ENCODE measurements at places on chromosomes 1 and 21. TPM values are rescaled to one million over a fixed set of nuclear protein-coding genes. Genes with fewer than 3 reads are reported as not detected.

DNA sequence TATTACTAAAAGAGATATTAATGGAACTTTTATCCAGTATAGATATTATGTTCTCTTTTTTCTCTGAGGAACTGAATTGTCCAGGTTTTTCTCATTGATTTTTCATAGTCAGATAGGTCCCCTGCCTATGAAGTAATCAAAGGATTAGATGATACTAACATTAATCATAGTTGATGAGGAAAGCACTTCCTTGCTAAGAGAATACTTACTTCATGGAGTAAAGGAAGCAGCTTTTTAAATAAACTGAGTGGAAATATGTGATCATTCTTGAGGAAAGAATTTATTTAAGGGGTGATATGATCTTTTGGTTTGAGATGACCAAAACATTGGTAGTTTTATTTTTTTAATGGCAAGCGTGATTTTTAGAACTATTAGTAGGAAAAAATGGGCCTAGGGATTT, 58.9 kb downstream of the SWT1 start:
- no peak for DNase-seq

- no peak for DNase-seq
These were observed 2.9 kb downstream of the ASAP3 start for GRCh38 chr1:23481026-23481597.

- DNase-seq = peak; percentile 70
These were observed 14.7 kb upstream of the CFAP126 start for GRCh38 chr1:161382214-161383019.

MYOCOS gene
- not detected for total RNA-seq

LRRIQ3 gene
- total RNA-seq = 0.55 TPM

DNA sequence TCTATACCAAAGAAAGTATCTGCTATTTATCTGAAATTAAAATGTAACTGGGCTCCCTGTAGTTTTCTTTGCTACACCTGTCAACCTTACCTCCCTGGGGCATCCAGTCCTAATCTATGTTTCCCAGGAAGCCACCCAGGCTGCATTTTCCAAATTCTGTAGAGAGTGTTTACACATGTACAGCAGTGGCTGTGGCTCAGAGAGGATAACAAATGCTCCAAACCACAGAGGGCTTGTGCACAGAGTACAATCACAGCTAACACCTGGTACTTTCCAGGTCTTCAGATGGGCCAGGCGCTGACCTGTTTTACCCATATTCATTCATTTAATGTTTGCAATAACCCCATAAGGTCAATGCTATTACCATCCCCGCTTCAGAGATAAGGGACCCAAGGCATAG, 146.5 kb upstream of the TNR start:
- DNase-seq = no peak

- DNase-seq = no peak
These were observed 83.8 kb downstream of the CAPZB start for GRCh38 chr1:19401535-19401889.

GRCh38 chr1:31664528-31664927, 19.9 kb upstream of the PEF1 start:
- no peak for DNase-seq

GRCh38 chr1:66480162-66480561, 53.8 kb upstream of the SGIP1 start:
- DNase-seq = no peak

DNA sequence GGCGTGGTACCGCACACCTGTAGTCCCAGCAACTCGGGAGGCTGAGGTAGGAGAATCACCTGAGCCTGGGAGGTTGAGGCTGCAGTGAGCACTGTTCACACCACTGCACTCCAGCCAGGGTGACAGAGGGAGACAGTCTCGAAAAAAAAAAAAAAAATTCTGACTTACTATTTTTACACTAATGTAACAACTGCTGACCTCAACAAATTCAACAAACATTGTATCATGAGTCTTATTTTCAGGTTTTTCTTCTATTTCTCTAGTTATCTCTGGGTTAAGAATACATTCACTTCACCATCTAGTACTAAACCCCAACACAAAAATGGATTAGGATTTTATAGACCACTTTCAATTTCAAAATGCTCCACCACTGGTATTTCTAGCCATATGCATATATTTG, 72.9 kb downstream of the UBR4 start:
- DNase-seq = no peak

- peak; percentile 62 for DNase-seq
These were observed 327.8 kb upstream of the FMN2 start for GRCh38 chr1:239763850-239764249.

DNA sequence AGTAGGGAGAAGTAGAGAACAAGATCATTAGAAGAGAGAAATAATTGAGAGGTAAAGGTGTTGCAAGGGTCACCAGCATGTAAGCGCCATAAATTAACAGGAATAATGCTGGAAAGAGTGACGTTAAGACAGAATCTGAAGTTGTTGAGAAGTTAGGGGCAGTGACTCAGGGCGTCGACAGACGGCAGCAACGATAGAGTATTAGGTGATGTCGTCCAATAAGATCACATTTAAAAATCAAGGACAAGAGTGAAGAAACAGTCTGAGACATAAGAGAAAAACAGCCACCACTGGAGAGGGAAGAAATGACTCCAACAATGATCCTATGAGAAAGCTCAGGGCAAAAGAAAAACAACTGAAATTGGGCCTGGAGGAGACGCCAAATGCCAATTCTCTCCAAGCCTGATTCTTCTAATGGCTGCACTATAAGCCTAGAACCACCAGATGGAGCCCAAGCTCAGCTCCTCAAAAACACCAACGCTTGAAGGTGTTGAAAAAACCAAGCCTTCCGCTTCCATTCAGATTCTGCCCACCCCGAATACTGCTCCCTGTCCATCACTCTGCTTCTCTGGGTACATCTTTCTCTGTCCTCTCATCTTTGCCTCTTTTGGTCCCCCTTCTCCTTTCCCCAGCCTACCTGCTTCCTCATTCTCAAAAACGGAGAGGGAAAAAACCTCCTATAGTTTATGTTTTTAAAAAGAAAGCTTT, 70.0 kb downstream of the LUZP1 start:
- peak; percentile 80 for DNase-seq

- DNase-seq = no peak
These were observed 4.1 kb downstream of the NOC2L start for GRCh38 chr1:954927-955326.

DNA sequence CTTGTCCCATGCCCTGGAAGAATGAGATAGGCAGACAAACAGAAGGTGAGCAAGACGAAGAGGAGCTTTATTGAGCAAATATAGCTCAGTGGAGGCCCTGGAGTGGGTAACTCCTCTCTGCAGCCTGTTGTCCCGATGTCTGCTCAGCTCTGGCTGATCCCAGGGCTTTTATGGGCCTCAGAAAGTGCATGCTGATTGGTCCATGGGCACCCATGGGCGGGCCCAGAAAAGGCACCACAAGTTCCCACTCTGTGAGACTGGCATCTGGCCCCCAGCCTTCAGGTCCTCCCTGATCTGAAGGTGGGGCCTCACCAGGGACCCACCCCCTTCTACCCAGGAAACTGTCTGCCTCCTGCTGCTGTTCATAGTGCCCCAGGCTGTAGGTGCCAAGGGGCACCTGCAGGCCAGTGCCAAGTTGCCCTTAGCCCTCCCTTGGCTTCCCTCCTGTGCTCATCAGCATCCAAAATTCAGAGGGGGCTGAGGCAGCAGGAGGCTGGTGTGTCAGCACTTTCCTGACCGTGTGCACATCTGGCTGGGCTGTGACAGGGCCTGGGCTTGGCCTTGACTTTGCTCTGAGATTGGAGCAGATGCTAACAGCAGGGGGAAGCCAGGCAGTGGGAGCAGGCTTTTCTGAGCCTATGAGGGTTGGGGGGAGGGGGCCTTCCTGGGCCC, 35.4 kb downstream of the ACTL8 start:
- DNase-seq = no peak

GRCh38 chr1:212600980-212601379, 7.6 kb upstream of the ATF3 start:
- DNase-seq = no peak

GRCh38 chr1:62281922-62282555, 37.2 kb downstream of the KANK4 start:
- DNase-seq = no peak

ACTL8 gene
- total RNA-seq = 1.1 TPM

Data from SK-MEL-5 (cell line).